ENCODE measurements at places on chromosomes 3 and 15.
A peak's percentile ranks its signal among the peaks of the same experiment; 100 is the strongest.

- DNase-seq = peak; percentile 62
Observed at GRCh38 chr3:24682141-24682547, 187.5 kb upstream of the THRB start.

GRCh38 chr3:154178172-154178571 is 57.0 kb downstream of the ARHGEF26 start:
- no peak for DNase-seq

GRCh38 chr15:32716915-32717425 is 834 bp upstream of the GREM1 start:
- DNase-seq = no peak

DNA sequence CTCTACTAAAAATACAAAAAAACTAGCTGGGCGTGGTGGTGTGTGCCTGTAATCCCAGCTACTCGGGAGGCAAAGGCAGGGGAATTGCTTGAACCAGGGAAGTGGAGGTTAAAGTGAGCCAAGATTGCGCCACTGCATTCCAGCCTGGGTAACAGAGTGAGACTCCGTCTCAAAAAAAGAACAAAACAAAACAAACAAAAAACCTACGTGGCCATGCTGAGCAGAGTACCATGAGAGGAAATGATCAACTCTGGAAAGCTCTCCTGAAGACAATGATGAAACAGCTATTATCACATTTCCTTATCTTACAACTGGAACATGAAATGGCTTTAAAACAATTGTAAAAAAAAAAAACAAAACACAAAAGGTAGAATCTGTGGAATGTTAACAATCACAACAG is 75.2 kb downstream of the CHSY1 start:
- no peak for DNase-seq

GRCh38 chr15:51619331-51620035 is 3.1 kb downstream of the DMXL2 start:
- no peak for DNase-seq

DNA sequence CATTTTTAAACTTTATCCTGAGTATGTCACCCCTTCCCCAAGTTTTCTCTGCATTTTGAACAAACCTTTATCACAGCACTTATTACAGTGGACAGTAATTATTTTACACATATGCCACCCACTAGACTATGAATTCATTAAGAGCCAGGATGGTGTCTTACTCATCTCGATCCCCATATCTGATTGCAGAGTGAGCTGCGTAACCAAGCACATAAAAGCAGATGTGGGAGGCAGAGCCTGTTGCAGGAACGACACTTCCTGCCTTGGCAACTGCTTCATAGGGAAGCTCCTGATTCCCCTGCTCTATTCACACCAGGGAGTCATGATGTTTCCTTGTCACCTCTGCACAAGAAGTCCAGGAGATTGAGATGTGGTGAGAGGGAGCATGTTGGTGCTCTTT is 91.1 kb downstream of the MINAR1 start:
- no peak for DNase-seq
